GM12891 (cell line): ENCODE measurements at places on chromosomes 12 and 14.

- DNase-seq: no peak
These were observed 14.0 kb upstream of the CRADD start for GRCh38 chr12:93663006-93663728.

DNA sequence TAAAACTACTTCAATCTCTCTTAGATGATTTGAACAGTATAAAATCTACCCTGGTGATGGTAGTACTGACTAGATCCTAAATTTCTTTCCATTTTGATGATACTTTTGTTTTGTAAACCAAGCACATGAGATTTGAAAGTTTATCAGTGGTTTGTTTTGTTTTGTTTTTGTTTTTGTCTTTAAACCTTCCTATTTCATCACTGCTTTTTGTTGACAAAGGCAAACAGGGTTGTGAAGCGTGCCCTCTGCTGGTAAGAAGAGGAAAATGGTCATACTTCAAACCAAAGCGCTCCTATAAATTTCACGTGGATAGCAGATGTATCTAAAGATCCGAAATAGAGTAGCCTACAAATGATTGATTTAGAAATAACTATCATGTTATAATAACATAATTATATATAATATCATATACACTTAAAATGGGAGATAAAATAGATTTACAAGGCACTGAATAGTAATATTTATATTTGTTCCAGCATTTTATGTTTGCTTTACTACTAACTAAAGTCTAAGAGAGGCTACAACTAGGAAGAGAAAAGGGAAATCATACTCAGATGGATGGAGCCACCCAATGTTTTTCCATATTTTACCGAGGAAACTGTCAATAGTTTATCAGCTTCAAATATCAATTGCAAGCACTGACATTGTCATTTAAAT, 254.0 kb upstream of the USP15 start:
- DNase-seq: peak; percentile 20

- no peak for DNase-seq
These were observed 17.8 kb upstream of the RHOJ start for GRCh38 chr14:63186453-63186852.

GRCh38 chr14:66115740-66116502, 370.2 kb upstream of the CCDC196 start:
- no peak for DNase-seq

- no peak for DNase-seq
These were observed 321.6 kb downstream of the BCL11B start for GRCh38 chr14:98950353-98950895.

DNA sequence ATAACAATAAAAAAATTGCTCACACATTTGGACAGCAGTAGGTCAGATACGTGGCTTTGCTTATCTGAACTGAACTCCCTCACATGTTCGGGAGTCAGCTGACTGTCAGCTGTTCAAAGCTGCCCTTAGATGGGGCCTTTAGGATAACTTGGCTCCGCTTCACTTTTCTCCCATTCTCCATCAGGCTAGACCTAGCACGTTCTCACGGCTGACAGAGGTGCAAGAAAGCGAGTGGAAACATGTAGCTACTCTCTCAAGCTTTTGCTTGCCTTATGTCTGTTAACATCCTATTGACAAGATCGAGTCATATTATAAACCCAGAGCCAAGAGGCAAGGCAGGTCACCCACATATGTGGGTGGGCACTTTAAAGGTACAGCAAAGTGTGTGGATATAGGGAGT, 112.0 kb upstream of the PDZRN4 start:
- DNase-seq: no peak

- DNase-seq: no peak
These were observed 78.7 kb downstream of the TSPAN9 start for GRCh38 chr12:3155702-3156370.
